ENCODE measurements at places on chromosomes 6 and 20.

GRCh38 chr6:166466178-166467122, 83.7 kb upstream of the MPC1 start:
- no peak for DNase-seq

- no peak for DNase-seq
These were observed 150.3 kb downstream of the MBOAT1 start for GRCh38 chr6:20061952-20062351.

DNA sequence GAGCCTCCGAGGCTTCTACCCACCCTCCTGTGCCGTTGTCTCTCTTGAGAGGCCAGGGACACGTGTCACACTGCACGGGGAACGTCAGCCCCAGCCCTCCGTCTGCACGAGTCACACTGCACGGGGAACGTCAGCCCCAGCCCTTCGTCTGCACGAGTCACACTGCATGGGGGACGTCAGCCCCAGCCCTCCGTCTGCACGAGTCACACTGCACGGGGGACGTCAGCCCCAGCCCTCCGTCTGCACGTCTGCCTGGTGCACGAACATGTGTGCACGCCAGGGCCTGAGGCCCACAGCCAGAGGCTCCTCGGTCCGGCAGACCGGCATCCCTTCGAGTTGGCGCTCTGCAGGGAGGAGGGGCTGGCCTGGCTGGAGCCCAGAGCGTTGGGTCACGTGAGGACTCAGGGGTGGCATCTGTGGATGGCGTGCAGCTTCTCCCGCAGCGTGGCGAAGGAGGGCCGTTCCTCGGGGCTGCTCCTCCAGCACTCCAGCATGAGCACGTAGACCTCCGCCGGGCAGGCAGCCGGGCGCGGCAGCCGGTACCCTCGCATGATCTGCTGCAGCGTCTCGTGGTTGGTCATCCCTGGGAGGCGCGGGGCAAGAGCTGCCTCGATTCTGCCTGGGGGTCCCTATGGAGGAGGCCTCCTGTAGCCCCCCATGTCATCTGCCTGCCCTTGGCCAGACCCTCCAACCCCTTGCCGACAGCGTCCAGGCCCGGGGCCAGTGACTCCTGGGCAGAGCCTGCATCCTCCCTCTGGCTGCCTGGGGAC, 3.4 kb upstream of the PTK6 start:
- DNase-seq = no peak

DNA sequence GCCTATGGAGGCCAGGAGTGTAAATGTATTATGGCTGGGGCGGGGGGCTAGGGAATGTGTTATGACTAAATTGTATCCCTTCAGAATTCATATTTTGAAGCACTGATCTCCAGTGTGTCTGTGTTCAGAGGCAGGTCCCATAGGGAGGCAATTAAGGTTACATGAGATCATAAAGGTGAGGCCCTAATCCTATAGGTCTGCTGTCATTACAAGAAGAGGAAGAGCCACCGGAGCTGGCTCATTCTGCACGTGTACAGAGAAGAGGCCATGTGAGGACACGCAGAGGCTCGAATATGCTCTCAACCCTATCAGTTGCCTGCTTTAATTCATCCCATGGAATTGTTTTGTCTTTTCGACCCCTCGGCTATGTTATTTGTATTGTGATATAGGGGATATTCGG, 76.9 kb downstream of the VTA1 start:
- no peak for DNase-seq

DNA sequence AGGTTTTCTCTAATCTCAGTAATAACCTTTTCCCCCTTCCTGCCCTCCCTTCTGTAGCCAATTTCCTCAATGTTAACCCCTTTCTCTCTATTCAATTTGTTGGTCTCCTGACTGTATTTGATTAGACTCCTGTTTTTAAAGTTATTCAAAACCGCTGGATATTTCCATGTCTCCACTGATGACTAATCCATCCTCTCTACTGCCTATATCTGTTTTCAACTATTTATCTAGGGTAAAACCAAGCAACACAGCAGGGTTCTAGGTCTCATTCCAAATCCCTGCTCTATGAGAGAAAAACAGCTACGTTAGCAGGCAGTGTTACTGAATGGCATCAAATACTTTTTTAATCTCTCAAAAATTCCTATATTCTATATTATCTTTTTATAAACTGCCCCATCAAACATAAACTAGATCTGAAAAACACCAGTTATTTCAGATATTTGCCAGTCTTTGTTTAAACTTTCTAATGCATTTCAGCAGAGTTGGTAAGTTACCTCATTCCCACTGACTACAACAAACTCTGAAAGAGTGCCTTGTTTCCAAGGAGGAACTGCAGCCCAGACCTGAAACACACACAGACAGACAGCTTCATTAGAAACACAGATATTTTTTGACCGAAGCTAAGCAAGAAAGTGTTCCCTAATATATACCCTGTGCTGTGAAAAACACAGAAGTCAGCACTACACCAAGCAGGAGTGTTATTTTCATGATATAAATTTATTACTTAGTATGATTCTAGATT, 8.2 kb downstream of the RTN4IP1 start:
- no peak for DNase-seq

DNA sequence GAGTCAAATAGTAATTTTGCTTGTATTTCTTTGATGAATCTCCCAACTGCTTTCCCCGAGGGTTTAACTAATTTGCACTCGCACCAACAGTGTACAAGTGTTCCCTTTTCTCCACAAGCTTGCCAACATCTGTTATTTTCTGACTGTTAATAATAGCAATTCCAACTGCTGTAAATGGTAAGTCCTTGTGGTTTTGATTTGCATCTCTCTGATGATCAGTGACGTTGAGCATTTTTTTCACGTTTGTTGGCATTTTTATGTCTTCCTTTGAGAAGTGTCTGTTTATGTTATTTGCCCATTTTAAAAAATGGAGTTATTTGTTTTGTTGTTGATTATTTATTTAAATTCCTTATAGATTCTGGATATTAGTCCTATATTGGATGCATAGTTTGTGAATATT, 399.8 kb upstream of the MAN1A1 start:
- peak; percentile 83 for DNase-seq

DNA sequence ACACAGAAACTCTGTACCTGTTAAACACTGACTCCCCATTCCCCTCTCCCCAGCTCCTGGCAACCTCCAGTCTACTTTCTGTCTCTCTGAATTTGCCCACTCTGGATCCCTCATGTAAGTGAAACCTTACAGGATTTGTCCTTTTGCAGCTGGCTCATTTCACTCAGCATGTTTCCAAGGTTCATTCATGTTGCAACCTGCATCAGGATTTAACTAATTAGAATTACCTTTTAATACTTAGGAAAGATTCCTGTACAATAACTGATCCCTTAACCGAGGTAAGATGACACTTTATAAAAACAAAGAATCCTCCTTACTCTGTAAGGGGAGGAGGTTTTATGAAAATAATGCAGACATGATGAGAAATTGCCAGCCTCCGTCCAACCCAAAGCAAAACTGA, 113.1 kb upstream of the MTHFD1L start:
- DNase-seq = no peak

GRCh38 chr20:58788896-58789544, 61.7 kb downstream of the GNAS-AS1 start:
- DNase-seq = no peak

DNA sequence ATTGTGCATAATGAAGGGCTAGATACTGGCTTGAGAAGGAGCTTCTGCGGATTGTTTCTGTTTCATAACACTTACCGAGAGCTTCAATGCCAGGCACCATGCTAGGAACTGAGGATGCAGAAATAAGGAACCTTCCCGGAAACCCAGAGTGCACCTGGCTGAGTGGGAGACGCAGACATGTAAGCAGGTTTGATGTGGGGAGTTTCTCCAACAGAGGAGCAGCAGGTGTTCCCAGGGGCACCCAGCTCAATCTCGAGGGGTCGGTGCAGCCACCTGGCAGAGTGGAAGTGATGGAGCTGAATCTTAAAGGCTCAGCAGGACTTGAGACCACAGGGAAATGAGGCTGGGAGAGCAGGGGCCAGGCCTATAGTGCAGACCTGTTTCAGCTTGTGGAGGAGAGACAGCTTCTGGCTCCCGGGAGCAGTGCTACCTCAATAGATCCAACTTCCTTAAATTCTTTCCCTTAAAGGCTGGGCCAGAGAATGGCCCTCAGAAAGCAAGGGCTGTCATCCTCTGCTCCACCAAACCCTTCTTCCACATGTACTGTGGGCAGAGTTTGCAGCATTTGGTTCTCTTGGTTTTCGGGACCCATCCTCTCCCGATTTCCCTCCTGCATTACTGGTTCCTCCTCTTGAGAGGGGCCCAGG, 27.8 kb upstream of the SRC start:
- DNase-seq = no peak

DNA sequence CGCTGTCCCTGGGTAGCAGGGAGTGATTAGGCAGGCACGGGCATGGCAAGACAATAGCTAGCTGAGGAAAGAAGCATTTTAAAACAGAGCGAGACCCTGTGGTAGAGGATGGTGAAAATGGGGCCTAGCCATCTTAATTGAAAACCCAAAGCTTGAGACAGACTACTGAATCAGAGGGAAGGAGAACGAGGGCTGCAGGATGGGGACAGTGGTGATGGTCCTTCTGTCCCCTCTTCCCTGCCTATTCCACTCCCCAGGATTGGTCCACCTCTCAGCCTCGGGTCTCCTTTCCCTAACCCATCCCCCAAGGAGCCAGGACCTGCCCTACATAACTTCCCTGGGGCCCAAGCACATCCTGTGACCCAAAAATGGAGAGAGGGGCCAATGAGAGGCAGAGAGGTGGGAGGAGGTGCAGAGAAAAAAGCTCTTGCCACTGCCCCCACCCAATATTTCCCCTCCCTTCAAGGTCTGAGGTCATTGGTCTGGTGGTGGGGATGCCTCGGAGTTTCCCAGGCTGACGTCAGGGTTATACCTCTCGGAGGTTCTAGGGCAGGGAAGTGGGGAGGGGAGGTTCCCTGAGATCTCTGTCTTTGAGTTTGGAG, 884 bp upstream of the CUTA start:
- DNase-seq = no peak

DNA sequence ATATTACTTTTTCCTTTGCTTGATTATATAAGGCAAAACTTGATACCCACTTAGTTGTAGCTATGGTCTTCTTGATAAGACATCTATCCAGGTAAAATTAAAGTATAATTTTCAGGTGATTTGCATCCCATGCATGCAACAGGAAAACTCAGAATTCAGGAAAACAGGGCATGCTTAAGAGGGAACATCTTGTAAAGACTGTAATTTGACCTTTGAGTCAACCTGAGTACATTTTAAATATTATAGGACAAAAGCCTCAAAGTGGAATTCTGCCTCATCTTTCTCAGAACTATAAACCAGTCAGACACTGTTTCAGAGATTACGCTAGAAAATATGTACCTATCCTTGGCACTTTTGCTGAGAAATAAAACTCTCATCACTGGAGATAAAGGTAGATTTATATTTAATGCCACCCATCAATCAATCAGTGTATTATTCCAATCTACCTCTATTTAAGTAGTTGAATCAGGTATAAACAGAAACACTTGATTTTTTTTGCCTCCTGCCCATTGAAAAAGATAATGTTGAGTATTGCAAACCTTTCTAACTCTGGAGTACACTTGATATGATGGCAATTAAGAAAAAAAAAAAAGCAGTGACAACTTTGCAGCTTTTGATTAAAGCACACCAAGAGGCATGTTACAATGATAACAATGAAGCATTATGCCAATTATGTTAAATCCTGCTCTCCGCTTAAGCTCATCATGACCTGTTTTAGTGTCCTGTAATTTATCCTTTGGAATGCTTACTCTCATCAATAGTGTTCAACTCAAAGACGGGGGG, 2.8 kb downstream of the CITED2 start:
- DNase-seq = no peak

GRCh38 chr6:19538096-19538495, 299.1 kb upstream of the ID4 start:
- DNase-seq = no peak

- no peak for DNase-seq
These were observed 780.0 kb downstream of the BCKDHB start for GRCh38 chr6:80886475-80886874.

DNA sequence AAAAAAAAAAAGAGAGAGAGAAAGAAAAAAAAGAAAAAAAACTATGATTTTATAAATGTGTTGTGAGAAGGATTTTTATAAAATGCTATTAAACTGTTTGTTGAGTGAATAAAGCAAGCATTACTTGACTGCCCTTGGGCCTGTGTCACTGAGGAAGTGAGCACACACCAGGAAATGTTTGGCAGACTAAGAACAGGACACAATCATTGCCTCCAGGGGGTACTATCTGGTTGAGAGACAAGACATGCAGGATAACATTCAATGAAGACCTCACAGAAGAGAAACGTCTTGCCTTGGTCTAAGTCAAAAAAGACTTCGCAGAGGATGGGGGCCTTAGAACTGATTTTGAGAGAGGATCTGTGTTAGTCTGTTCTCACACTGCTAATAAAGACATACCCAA, 40.6 kb downstream of the MTFR2 start:
- no peak for DNase-seq

GRCh38 chr6:139277161-139277560, 14.6 kb downstream of the TXLNB start:
- no peak for DNase-seq

GRCh38 chr6:81834141-81834681, 81.7 kb upstream of the TENT5A start:
- DNase-seq = no peak

DNA sequence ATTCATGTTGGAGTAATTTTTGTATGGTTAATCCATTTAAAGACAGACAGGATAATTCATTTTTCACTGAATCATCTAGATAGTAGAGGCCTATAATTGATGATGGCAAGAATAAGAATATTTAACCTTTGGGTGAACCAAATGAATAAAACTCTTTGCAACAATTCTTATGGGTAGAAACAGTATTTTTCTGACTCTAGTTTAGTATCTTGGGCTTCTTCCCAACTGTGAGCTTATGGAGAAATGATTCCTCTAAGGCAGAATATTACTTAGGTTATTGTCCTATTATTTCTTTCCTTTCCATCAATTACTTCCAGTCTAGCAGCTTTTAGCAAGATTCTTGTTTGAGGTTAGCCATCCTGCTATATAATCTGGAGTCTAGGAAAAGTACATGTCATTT, 734.9 kb upstream of the FLRT3 start:
- no peak for DNase-seq

GRCh38 chr6:46097366-46097765, 32.4 kb upstream of the ENPP4 start:
- no peak for DNase-seq

- no peak for DNase-seq
These were observed 117.0 kb downstream of the PCSK2 start for GRCh38 chr20:17343656-17344452.

DNA sequence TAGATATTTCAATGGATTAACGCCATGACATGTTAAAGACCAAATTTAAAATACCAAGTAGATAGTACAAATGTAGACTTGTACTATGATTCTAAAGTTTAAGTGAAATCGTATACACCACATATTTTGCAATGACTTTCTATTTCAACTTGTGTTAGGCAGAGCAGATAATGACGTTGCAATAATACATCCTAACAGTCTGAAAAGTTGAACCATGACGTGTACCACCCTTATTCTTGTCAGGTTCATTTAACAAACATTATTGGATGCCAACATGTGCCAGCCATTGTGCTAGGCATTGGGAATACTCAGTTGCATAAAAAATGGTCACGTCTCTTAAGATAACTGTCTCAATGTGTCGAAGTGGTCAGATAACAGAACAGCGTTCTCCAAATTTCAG, 50.0 kb downstream of the BCAS1 start:
- no peak for DNase-seq

- peak; percentile 56 for DNase-seq
These were observed 63.2 kb downstream of the TNFRSF21 start for GRCh38 chr6:47246551-47246950.

- DNase-seq = no peak
These were observed 72.2 kb upstream of the EEF1E1 start for GRCh38 chr6:8174571-8174970.
